ENCODE measurements at places on chromosomes 7 and 10.

DNA sequence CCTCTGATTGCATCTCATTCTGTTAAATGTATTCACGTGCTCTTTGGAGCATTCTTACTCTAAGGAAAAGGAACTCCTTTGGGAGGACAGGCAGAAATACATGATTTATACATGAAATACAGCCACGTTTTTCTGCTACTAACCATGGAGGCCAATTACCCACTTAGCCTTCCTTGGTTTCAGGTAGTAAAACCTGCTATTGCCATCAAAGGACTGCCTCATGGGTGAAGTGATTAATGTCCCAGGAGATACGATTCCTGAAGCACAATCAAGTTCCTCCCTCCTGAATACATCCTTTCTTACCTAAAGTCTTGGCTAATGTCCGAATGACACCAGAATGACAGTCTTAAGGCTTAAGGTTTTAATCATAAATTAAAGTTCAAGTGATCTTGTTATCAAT, 58.5 kb upstream of the PIK3CG start:
- DNase-seq: no peak

GRCh38 chr10:100623521-100624230, 87.9 kb downstream of the HIF1AN start:
- DNase-seq: no peak

- DNase-seq: no peak
Measured at GRCh38 chr10:3270577-3271316, 98.2 kb upstream of the PITRM1 start.

DNA sequence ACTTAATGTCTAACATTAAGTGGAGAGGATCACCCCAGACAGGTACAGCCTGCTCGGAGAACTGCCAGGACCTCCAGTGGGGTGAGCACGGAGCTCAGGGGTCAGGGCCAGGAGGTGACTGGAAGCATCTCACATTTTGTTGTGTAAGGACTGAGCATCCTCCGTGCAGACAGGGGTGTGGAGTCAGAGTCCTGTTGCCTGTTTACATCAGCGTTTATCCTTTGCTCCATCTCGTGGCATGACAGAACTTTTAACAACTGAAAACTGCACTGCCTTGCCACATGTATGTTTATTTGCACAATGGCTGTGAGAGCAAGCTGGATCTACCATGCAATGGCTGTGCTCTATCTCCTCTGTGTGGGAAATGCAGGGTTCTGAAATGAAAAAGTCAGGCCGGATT, 175.4 kb upstream of the AKR1E2 start:
- DNase-seq: no peak

DNA sequence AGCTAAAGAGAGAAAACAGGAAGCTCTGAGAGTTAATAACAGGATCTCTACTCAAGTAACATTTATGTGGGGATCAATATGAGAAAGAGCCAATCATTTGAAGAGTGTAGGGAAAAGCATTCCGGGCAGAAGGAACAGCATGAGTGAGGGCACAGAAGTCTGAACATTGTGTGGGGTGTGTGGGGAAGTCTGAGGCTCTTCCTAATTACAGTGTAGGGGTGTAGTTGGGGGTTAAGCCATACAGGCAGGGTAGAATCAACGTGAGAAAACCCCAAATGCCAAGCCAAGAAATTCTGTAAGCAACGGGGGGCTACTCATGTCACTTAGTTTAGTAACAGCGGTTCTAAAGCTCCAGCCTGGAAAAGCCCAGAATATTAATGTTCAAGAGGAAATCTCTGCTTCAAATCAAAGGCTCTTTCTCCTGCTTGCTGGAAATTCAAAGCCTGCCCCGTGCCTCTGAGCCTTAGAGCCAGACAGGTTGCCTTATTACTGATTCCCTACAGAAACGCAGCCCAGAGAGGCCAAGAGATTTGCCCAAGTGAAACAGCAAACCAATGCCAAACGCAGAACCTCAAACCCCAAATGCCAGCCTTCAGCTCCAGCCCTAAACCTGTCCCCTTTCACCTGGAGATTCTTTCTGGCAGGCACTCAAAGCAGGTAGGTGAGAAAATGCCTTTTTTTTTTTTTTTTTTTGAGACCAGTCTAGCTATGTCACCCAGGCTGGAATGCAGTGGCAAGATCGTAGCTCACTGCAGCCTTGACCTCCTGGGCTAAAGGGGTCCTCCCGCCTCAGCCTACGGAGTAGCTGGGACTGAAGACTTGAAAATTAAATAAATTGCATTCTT, 36.1 kb downstream of the DNAJB12 start:
- DNase-seq: no peak

DNA sequence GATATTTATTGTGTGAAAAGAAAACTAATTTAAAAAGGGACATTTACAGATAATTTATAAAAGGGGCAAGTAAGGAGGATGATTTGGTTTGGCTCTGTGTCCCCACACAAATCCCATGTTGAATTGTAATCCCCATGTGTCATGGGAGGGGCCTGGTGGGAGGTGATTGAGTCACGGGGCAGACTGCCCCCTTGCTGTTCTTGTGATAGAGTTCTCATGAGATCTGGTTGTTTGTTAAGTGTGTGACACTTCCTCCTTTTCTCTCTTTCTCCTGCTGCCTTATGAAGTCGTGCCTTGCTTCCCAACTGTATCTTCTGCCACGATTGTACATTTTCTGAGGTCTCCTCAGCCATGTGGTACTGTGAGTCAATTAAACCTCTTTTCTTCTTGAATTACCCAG, 171.0 kb upstream of the SEMA3E start:
- no peak for DNase-seq

DNA sequence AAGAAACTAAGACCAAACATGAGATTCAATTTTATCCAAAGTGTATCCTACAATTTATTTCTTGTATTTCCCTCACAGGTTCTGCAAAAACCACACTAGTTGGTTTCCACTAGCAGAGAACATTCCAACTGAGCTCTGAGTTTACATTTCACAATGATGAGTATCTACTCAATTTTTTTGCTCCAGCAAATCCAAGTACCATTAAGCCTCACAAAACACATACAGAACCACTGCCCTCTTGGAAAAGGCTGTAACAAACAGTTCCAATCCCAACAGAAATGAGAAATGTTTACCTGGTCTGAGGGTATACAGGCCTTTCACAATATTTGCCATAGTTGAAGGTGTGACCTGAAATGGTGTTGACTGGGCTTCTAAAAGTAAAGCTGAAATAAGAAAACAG, 59.9 kb downstream of the CACUL1 start:
- DNase-seq: no peak

GRCh38 chr10:11194859-11195586, 177.4 kb downstream of the CELF2 start:
- DNase-seq: no peak

DNA sequence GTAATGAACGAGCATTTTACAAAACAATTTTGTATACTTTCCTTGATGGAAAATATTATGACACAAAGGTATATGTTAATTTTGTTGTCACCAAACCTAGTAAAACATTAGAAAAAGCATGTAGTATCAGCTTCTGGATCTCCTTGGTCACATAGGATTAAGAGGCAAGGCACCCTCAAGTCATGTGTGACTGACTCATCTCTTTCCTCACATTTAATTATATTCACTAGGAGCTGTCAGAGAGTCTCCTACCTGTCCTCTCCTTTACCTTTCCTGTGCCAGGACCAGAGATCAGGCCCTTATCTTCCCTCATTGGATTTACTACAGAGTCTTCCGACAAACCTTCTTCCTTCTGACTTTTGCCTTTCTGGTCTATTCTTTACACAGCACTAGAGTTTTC, 111.3 kb upstream of the RPA3 start:
- no peak for DNase-seq

DNA sequence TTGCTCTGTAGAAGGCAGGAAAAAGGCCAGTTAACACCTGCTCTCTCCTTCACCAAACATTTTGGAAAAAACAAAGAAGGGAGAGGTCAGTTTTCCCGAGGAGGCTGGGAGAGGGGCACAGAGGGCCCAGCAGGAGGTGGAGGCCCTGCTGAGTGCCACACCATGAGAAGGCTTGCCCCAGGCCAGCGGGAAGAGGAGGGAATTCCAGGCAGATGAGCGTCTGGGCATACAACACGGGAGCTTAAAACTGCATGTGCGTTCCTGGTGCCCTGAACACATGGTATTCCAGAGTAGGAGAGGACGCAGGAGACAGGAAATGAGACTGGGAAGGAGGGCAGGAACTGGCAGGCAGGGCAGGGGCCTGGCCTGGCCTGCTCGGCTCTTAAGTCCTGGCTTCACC, 182.4 kb downstream of the CCDC3 start:
- DNase-seq: no peak

- no peak for DNase-seq
Measured at GRCh38 chr10:101484175-101484745, 103.8 kb downstream of the POLL start.

- DNase-seq: no peak
Measured at GRCh38 chr10:51894771-51895578, 195.6 kb upstream of the CSTF2T start.

DNA sequence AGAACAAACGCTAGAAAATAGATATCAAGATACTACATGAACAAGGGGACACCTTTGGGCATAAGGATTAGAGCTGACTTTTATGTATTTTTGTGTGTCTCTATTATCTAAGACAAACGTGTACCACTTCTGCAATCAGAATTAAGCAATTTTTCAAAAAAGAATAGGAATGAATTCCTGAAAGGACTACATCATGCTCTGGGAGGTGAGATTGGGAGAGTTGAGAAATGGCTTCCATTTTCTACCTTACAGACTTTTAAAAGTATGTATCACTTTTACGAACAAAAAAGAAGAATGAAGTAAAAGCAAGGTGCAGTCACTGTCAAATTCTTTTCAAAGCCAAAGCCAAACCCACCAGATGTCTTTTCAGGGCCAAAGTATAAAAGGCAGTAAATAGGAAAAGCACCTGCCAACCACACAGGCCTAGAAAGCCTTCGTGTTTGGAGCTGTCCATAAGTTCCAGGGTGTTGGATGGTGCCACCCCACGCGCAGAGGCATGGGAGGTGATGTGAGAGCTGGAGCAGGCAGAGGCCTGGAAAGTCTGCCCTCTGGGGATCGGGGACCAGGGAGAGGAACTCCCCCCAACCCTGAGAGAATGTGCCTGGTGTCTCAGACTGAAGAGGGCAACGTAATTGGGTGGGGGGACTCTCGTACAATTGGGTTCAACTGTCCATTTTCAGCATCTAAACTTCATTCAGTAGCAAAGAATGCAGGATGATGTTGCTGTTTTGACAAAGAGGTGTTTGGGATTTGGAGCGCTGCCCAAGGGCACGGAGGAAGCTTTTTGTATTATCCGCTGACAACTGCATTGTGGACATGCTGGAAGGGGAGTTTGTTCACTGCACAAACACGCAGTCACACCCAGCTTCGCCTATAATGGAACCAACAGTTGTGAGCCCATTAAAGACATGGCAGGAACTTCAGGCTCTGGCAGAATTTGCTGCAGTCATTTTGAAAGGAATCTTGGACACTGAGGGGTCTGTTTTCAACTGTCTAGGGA, 17.6 kb upstream of the CTBP2 start:
- DNase-seq: no peak

GRCh38 chr7:17095931-17096330, 202.5 kb upstream of the AHR start:
- DNase-seq: no peak

DNA sequence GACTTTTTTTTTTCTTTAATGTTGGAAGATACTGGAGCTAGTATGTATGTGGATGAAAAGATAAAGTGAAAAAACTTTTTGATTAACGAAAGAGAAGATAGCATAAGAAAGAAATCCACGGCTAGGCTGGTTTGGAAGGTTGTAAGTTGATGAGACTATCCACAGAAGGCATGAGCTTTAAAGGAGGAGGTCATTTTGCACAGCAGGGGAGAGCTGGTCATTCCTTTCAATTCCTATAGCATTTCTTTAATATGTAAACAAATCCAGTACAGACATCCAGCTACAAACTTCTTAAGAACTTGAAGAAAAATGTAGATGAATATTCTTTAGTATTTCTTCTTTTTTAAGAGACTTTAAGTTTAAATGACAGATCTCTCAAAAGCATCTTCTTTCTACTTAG, 281.3 kb downstream of the CACNA2D1 start:
- no peak for DNase-seq

- peak; percentile 65 for DNase-seq
Measured at GRCh38 chr7:74269757-74270277, 15.6 kb upstream of the RFC2 start.

DNA sequence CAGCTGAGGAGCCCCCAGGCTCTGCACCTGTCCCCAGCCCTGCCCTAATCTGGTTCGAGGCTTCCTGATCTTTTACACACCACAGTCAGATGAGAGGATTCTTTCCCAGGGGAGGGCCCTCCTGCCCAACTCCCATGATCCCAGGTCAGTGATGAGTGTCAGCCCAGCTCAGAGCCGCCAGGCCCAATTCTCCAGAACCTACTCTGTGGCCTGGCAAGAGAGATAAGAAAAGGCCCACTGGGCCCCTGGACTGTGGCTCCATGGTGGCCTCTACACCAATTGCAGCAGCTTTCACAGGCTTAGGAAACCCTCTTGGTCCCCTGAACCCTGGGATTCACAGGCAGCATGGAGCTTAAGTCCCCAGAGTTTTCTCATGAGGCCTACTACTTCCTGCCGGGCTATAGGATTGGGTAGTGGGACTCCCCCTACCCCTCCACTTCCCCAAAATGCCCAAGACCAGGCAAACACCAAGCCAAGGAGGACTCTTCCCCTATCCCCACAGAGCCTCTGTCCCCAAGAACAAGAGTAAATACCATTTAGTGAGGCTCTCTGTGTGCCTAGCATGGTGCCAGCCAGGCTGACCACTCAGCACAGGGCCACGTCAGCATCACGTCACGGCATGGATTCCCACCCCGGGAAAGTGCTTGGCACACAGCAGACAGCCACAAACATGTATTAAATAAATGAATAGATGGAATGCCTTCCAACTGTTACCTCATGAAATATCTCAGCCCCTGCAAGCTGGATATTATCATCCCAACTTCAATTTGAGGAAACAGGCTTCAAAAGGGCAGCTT, 100.0 kb downstream of the GRID1 start:
- DNase-seq: no peak

Measured in hippocampal formation (tissue), 2 donors.